ENCODE measurements at places on chromosomes 5 and 9.

GRCh38 chr9:134636149-134636507 lies 5.5 kb upstream of the COL5A1 start:
- DNase-seq = no peak

DNA sequence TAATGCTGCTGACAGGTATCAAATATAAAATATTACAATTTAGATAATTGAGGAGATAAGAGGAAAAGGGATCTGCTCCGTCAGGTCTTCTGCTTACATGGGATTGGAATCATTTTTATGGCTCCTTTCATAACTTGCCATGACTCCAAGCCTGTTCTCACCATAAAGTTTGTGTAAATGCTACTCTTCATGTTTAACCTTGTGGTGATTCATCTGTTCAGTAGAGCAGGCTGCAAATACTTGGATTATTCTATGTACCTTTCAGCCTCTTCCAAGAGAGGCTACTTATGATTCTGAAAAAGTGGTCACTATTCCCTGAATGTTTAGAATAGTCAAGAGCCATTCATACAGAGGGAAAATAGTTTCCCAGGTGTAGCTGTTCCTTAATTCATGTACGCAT lies 66.9 kb downstream of the SLC44A1 start:
- DNase-seq = no peak

DNA sequence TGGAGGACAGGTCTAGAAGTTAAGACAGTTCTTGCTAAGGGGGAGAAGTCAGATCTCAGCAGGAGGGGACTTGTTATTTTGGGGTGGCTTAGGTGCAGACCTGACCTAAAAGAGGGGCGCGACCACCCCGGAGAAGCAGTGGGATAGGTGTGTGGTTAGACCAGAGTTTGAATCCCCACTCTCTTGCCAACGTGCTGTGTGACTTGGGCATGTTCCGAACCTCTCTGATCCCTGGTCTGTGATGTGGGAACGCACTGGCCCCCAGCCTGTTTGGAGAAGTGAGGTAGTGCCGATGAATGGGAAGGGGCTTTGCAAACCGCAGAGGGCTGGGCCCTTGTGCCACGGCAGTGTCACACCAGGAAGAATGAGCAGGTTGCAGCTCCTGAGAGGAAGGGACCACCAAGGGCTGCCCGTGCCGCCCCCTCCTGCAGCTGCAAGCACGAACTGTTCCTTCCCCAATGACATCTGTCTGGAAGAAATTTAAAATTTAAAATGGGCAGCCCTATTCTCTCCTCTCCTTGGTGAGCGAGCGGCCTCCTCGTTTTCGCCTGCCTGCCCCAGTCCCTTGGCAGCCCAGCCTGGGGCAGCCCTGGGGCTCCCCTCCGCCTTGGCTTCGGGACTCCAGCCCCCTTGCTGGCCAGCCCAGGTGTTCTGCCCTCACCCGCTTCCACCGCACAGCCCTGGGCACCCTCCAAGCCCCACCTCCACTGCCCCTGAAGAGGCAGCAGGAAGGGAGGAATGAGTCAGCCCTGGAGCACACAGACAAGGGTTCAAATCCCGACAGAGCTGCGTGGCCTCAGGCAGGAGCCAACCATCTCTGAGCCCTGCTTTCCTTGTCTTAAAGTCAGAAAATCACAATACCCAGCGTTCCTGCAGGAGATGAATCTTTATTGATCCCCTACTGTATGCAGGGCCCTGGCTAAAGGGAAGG lies 1.6 kb downstream of the FIBCD1 start:
- no peak for DNase-seq

DNA sequence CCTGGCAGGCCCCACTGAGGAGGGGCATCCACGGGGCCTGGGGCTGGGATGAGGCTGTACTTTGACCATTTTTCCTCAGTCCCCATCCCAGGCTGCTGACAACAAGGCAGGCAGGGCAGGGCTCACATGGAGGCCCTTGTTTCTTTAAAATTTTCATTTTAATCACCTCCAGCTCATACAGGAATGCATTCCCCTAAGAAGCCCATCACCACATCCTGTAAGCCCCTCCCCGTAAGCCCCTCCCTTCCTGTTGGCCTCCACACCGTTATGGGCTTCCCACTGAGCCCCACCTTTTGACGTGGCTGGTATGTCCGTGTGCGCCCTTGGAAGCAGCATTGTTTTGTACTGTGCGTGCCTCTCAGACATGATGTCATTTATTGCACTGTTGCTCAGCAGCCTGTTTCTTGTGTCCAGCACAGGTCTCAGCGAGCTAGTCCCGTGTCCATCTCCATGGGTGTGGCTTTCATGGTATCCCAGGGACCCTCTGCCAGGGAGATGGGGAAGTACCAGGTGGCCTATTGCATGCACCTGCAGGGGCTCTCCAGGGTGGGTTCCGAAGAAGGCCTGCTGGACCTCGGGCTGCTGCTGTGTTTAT lies 22.4 kb downstream of the PHF2 start:
- DNase-seq = peak; percentile 19
